T1000 (cell line): ENCODE measurements at places on chromosomes 1 and 21.

GRCh38 chr1:85449356-85449755 is 15.6 kb downstream of the DDAH1 start:
- no peak for DNase-seq

DNA sequence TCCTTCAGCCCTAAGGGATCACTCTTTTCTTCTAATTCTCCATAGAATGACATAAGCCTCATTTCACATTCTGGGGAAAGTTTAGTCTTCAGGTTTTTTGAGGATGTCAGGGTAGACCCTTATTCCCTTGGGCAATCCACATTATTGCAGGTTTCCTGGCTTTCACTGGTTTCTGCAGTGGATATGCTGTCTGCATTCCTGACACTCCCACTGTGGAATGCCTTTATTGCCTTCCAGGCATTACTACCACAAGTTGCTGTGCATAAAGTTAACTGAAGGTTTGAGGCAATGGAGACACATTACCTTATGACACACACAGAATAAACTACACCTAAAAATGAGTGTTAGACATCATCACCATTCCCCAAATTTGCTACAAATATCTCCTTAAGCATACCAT is 12.7 kb downstream of the FASLG start:
- DNase-seq: peak; percentile 15

DNA sequence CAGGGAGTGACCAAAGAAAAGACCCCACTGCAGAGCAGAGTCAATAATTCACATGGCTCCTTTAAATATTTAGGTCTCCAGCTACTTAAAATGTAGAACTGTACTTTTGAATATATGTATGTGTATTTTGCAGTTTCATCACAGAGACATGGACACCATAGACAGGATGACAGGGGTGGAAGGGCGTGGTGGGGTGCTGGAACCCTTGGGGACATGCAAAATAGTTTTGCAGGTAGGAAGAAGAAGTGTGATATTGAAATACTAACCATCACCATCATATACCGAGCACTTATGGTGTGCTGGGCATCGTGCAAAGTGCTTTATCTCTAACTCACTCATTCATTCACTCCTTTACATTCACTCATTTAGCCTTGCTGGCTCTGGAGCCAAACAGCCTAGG is 72.5 kb upstream of the IGSF21 start:
- DNase-seq: no peak

GRCh38 chr21:28375708-28376385 is 616.8 kb downstream of the LTN1 start:
- DNase-seq: no peak

DNA sequence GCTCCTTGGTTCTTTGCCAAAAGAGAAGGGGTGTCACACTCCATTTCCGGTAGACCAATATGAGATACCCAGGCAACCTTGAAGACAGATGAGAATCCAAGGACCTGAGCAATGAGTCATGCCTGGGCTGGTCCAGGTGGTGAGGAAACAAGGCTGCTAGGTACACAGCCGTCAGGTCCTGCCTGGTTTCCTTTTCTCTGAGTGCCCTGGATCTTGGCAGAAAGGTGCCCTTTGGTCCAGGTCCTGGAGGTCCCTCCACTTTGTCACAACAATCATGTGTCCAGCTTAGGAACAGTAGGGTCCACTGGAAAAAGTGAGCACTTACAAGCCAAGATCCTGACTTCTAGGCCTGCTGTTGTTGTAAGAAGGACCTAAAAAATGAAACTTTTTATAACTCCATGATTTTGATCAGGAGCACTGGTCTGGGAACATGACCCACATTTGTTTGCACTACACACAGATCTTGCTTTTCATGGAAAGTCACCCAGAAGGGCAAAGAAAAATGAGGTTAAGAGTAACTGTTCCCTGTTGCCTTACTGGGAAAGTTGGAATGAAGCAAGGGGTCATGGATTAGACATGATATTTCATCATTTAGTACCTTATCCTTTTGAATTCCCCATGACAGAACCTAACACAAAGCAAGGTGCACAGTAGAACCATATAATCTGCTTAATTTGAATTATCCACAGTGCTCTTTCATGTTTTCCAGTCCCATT is 94.7 kb downstream of the PAPPA2 start:
- DNase-seq: no peak

GRCh38 chr1:46687093-46687659 is 15.5 kb downstream of the TEX38 start:
- no peak for DNase-seq

DNA sequence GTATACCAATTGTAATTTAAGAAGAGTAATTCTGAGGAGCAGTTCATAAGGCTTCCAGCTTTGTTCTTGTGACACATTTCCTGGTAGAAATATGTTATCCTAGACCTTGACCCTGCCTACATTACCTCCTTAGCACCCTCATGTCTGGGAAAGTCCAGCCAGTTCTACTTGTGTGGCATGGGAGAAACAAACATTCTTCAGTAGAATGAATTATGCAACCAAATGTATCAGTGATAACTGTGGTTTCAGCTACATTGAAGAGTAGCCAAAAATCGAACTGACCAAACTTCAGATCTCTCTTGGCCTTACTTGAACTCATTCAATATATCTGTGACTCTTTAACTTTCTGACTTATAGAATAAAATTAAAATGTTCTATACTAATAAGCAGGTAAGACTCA is 308.1 kb upstream of the LYPLAL1 start:
- no peak for DNase-seq

DNA sequence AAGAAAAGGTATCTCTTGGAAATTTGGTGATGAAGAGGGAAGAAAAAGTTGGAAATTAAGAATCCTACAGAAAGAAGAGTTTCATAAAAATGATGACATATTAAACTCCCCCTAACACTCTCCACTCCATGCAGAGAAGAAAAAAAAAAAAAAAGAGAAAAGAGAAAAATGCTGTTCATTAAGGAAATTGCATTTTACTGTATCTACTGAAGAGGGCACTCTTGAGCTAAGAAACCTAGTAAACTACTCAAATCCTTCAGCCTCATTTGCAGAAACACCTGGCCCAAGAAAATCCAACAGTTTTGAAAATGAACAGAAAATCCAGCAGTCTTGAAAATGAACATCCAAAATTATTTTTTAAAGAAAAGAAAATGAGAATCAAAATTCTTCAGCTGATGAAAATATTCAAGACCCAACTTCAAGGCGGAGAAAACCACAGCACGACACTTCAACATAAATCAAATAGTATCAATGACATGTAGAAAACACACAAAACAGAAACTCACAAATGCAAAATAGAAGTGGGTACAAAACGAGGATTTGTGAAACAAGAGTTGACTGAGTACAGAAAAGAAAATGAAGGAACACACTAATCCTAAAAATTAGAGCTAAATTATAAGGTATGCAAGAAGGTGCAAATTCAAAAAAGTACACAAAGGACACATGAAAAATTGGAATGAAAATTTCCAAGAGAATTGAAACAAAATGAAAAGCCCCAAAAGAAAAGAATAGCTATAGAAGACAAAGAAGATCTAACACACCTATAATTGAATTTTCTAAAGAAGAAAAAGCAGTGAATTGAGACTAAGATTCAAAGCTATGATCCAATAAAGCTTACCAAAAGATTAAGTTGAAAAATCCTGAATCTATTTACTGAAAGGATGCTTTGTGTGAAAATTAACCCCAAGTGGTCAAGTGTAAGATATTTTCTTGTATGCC is 73.2 kb upstream of the DNAJC6 start:
- no peak for DNase-seq

DNA sequence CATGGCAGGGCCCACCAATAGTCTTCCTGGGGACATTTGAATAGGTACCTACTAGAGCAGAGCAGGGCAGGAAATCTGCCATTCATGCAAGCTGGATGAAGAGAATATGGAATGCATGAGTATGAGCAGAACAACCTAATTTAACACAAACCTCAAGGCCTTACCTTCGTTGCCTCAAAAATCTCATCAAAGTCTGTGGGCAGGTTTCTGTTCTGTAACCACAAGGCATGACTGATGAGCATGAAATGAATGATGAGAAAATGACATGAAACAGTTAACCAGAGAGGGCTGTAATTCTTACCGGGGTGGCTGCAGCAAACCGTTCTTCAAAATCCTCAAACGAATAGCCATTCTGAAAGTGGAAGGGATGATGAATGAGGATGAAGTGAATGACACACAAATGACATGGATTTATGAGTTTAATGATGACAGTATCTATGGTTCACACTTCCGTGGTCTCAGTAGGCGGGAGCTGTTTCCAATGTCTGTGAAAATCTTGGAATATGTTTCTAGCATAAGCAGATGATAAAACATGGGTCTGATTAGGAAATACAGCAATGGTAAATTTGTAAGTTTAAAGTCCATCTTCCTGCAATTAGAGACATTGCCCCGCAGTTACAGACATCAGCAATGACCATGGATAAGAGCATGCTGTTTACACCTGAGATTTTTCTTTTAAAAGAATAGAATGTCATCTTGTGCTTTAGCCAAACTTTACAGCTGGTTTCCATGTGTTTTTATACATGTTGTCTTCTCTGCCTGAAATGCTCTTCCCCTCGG is 67.6 kb upstream of the C8B start:
- no peak for DNase-seq

GRCh38 chr1:48560116-48560515 is 88.1 kb upstream of the SPATA6 start:
- no peak for DNase-seq

- DNase-seq: no peak
Measured at GRCh38 chr1:156664046-156664766, 13.0 kb downstream of the NES start.

- no peak for DNase-seq
Measured at GRCh38 chr1:50430010-50430405, 6.8 kb upstream of the DMRTA2 start.

DNA sequence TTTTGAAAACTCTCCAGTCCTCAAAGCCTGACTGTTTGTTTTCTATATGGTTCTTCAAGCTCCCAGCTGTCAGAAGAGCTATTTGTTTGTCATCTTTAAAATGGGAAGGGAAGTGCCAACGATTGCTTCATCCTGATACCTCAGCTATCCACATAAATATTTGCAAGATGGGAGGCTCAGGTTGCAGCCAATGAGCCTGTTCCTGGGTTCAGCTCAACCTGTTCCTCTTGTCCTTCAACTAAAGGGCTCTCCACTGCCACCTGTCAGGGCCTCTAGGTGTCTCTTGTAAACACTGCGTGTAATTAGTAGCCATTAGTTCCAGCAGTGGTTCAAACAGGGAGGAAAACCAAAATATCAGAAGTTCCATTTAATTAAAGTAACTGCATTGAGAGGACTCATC is 445.1 kb downstream of the AJAP1 start:
- DNase-seq: no peak

DNA sequence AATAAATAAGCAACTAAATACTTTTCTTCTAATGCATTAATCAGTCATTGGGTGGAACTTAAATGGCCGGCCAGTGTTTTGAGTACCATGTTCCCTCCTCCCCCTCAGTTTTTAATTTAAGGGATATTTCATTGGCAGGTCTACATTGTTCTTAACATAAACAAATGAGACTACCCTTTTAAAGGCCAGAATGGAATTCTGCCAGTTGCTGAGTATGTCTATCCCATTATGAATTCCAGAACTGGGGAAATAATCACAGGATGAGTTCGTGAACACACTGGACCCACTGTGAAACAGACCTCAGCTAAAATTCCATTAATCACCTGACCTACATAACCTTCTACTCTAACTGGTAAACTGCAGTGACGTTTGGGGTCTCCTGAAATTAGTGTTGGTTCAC is 305.5 kb upstream of the PKN2 start:
- no peak for DNase-seq

DNA sequence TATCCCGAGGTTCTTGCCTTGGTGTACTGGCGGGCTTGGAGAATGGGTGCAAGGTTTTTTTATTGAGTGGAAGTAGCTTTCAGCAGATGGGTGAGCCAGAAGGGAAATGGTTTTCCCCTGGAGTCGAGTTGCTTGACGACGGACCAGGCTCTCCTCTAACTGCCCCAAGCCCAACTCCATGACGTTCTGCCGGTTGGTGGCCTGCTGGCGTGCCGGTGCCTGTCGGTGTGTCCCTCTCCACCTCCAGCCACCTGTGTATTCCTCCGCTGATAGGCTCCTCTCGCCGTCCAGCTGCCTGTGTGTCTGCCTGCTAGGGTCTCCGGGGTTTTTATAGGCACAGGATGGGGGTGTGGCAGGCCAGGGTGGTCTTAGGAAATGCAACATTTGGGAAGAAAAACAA is 34.3 kb upstream of the PTGFRN start:
- no peak for DNase-seq

DNA sequence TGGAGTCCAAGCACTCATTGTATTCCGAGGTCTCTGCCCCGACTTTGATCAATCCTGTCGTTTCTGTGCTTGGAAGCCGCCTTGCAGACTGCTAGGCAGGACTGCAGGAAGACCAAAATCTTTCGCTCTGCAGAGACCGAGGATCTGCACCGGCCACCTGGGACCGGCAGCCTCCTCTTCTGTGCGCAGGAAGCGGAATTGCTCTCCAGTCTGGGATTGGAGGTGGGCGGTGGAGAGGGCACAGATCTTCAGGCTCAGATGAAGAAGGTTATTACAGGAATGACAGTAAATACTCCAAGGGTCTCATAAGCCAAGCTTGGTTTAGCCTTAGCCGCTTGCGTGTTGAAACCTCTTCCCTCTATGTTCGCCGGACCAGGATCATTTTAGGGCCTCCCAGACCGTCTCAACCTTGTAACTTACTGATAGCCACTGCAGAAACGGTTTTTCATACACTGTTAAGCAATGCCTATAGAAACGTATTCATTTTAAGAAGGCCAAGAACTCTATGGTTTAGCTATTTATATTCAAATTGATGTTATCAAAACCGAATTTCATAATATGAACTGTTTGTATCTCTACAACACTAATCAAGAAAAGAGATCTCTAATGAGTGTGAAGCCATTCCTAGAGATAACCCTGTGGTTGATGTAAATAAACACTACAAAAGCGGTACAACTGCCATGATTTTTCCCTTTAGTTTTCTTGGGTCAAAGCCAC is 1.1 kb downstream of the MIA3 start:
- DNase-seq: no peak

DNA sequence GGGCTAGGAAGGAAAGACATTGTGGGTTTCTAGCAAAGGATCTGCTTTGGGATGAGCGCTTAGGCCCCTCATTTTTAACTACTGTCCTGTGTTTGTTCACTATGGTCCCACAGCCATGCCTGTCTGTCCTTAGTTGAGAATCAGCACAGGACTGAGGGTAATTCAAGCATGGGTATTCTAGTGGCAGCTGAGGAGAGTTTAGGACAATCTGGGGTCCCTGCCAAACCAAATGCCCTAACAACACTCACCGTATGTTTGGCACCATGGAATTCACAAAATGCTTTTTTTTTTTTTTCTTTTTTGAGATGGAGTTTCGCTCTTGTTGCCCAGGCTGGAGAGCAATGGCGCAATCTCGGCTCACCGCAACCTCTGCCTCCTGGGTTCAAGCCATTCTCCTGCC is 10.4 kb downstream of the ARHGEF11 start:
- no peak for DNase-seq

- no peak for DNase-seq
Measured at GRCh38 chr1:159015440-159015909, 5.8 kb downstream of the IFI16 start.

GRCh38 chr1:53107570-53108322 is 34.7 kb downstream of the SLC1A7 start:
- DNase-seq: peak; percentile 53

- DNase-seq: no peak
Measured at GRCh38 chr1:227886993-227887696, 60.6 kb downstream of the WNT9A start.

- no peak for DNase-seq
Measured at GRCh38 chr1:194515916-194516315, 1329.5 kb upstream of the B3GALT2 start.
